WTC11 (cell line): ENCODE measurements at places on chromosomes 4 and X. TPM values are rescaled to one million over a fixed set of nuclear protein-coding genes. Genes with fewer than 3 reads are reported as not detected.

IL13RA2 gene
- total RNA-seq = not detected in 3 replicates

CFAP99 gene
- 0.23 to 0.41 TPM in 2 of 3 replicates, not detected in the other for total RNA-seq

RHOH gene
- 3.9 to 8.7 TPM (median 7.4 TPM) in 3 replicates for total RNA-seq

SGMS2 gene
- total RNA-seq = 0.16 to 1.3 TPM (median 0.72 TPM) in 3 replicates

CXCL5 gene
- 3.6 to 8.8 TPM (median 8.1 TPM) in 3 replicates for total RNA-seq

SLC26A1 gene
- 0.14 to 0.85 TPM (median 0.25 TPM) in 3 replicates for total RNA-seq

SSX2 gene
- total RNA-seq = 0.33 TPM in 1 of 3 replicates, not detected in the others

ADH6 gene
- total RNA-seq = 0.07 TPM in 1 of 3 replicates, not detected in the others

NSDHL gene
- total RNA-seq = 22.5 to 26.1 TPM (median 25.9 TPM) in 3 replicates

SHROOM3 gene
- 52.2 to 71.9 TPM (median 52.6 TPM) in 3 replicates for total RNA-seq

SMIM10 gene
- total RNA-seq = 1.3 to 1.8 TPM (median 1.5 TPM) in 3 replicates

CT45A10 gene
- total RNA-seq = 0.33 TPM in 1 of 3 replicates, not detected in the others

BST1 gene
- total RNA-seq = 1.1 to 1.9 TPM (median 1.4 TPM) in 3 replicates

TLR2 gene
- total RNA-seq = 1.3 to 1.7 TPM (median 1.4 TPM) in 3 replicates

SPANXA1 gene
- not detected in 3 replicates for total RNA-seq

ENAM gene
- not detected in 3 replicates for total RNA-seq

POLN gene
- total RNA-seq = 2.5 to 3.5 TPM (median 2.8 TPM) in 3 replicates

LPAR4 gene
- 7.1 to 7.8 TPM (median 7.3 TPM) in 3 replicates for total RNA-seq

CXCL11 gene
- 0.20 TPM in 1 of 3 replicates, not detected in the others for total RNA-seq

FAM241A gene
- total RNA-seq = 0.22 to 0.23 TPM (median 0.23 TPM) in 3 replicates

FRYL gene
- total RNA-seq = 33.1 to 38.7 TPM (median 36.9 TPM) in 3 replicates

AKAP4 gene
- not detected in 3 replicates for total RNA-seq

FGB gene
- total RNA-seq = 2.0 to 3.5 TPM (median 2.3 TPM) in 3 replicates

GPRASP3 gene
- 13.2 to 14.6 TPM (median 13.7 TPM) in 3 replicates for total RNA-seq

TBC1D8B gene
- 5.8 to 6.3 TPM (median 6.3 TPM) in 3 replicates for total RNA-seq

GJB1 gene
- total RNA-seq = 0.14 to 0.21 TPM (median 0.17 TPM) in 3 replicates

GPR34 gene
- total RNA-seq = 0.09 TPM in 1 of 3 replicates, not detected in the others

SUPT20HL2 gene
- not detected in 3 replicates for total RNA-seq

ZNF157 gene
- 1.7 to 2.0 TPM (median 1.8 TPM) in 3 replicates for total RNA-seq

CSAG1 gene
- 0.33 to 1.8 TPM (median 1.5 TPM) in 3 replicates for total RNA-seq

TLR3 gene
- total RNA-seq = 1.4 to 1.8 TPM (median 1.5 TPM) in 3 replicates

DSPP gene
- total RNA-seq = not detected in 3 replicates

TEC gene
- total RNA-seq = 8.8 to 10.5 TPM (median 9.2 TPM) in 3 replicates

DDX53 gene
- total RNA-seq = not detected in 3 replicates

TRAM1L1 gene
- total RNA-seq = 2.0 to 2.5 TPM (median 2.3 TPM) in 3 replicates

LRIT3 gene
- total RNA-seq = 0.07 to 0.14 TPM (median 0.11 TPM) in 3 replicates

TAF7L gene
- total RNA-seq = 0.11 to 0.17 TPM in 2 of 3 replicates, not detected in the other

ADH4 gene
- total RNA-seq = 0.11 to 0.18 TPM (median 0.16 TPM) in 3 replicates

GPRIN3 gene
- 1.5 to 2.0 TPM (median 1.5 TPM) in 3 replicates for total RNA-seq

OTOP1 gene
- total RNA-seq = not detected in 3 replicates

TNIP3 gene
- not detected in 3 replicates for total RNA-seq

NPNT gene
- total RNA-seq = 1.3 to 1.6 TPM (median 1.4 TPM) in 3 replicates
